D721Med (cell line): ENCODE measurements at places on chromosomes 5 and 9.

DNA sequence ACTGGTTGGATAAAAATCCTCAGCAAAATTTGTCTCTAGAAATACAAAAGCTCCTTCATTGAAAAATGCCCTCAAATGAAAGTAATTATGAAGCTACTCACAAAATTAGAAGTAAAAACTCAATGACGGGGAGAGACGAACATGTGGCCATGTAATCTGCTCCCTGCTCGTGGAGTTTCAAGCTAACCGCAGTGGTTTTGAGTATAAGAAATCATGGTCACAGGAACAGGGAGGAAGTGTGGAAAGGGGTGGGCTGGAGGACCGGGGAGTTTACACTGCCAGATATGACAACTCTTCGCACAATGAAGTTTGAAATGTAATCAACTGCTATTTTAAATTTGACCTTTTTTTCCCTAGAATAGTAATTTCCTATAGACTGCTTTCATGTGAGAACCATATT is 765.4 kb upstream of the DMAC1 start:
- DNase-seq: no peak

- no peak for DNase-seq
Measured at GRCh38 chr9:77556396-77556795, 91.7 kb downstream of the GNA14 start.

GRCh38 chr5:177529247-177530203 is 12.8 kb upstream of the DDX41 start:
- no peak for DNase-seq

DNA sequence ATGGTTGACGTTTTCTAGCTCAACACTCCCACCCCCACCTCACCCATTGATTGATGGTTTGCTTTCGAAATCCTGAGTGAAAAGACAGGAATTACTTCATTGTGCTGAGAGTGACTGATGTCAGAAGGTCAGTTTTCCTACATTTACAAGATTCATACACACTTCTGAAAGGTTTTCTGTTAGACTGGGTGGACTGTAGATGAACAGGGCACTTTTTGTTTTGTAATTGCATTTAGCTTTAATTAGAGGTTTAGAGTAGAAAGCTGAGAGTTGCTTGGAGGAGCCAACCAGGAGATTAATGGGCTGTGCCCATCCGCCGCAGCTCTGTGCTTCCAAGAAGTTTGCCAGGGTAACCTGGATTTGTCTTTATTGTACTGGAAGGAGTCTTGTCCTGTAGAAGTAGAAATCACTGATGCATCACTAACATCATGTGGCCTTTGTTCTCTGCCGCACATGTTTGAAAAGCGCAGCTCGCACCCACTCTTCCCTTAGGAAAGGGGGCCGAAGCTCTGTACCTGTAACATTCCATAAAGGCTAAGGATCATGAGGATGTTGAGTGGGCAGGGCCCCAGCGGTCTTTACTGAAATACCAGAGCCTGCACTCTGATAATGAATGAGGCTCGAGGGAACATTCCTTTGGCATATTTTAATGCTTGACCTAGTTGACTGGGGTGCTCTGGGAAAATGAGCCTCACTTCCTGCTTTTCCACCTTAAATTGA is 267.6 kb upstream of the DMRT1 start:
- DNase-seq: no peak

DNA sequence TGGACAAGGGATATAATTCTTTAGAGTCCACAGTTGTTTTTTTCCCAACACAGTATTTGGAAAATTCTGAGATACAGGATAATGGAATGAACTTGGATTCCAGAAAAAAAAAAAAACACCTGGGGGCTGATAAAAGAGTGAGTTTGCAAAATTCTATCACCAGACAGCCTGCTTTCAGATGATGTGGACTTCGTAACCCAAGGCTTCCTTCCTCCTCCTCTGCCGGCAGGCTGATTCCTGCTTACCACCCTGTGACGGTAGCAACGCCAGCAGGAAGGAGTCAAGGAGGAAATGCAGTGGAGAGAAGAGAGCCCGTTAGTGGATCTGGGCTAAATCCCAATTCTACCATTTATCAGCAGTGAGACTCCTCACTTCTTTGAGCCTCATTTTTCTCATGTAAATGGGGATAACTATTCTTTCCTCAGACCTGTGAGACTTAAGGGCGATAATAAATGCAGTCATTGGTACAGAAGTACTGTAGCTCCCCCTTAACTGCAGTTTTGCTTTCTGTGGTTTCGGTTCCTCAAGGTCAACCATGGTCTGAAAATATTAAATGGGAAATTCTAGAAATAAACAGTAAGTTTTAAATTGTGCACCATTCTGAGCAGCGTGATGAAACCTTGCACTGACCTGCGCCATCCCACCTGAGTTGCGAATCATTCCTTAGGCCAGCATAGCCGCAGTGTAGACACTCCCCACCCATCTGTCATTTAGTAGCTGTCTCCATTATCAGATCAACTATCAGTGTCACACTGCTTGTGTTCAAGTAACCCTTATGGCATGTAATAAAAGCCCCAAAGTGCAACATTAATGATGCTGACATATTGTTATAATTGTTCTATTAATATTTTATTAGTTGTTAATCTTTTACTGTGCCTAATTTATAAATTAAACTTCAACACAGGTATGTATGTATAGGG is 71.4 kb downstream of the DCP2 start:
- no peak for DNase-seq

DNA sequence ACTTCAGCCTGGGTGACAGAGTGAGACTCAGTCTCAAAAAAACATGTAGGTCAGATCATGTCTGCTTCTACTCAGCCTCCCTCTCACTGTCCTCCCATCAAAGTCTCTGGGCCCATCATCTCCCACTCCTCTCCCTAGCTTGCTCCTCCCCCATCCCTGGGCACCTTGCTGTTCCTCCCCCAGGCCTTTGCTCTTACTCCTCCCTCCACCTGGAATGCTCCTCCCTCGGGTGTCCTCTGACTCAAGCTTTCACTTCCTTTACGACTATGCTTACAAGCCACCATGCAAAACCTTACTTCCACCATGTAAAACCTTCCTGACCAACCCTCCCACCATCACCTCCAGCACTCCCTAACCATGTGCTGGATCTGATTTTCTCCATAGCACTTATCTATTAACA is 51.5 kb downstream of the MTMR12 start:
- DNase-seq: no peak

- no peak for DNase-seq
Measured at GRCh38 chr9:38085308-38085707, 16.3 kb upstream of the SHB start.

- DNase-seq: no peak
Measured at GRCh38 chr5:178423901-178424809, 166.0 kb downstream of the COL23A1 start.

- DNase-seq: no peak
Measured at GRCh38 chr5:178839319-178839704, 20.4 kb upstream of the ZNF354B start.

DNA sequence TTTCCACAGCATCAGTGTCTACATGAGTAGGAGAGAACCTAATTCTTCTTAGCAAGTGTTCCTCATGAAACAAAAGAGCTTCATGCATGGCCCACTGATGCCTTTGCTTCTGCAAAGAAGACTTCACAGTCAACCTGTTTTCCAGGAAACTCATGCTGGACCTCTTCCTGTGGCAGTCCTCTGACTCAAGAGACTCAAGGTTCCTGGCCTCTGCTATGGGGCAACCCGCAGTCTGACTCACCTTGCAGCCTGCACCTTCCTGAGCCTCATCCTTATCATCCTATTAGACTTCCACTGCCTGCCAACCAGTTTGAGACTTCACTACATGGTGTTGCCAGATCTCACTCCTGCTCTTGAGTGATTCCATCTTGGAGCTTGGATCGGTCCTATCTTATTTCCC is 17.6 kb upstream of the AGGF1 start:
- DNase-seq: no peak

DNA sequence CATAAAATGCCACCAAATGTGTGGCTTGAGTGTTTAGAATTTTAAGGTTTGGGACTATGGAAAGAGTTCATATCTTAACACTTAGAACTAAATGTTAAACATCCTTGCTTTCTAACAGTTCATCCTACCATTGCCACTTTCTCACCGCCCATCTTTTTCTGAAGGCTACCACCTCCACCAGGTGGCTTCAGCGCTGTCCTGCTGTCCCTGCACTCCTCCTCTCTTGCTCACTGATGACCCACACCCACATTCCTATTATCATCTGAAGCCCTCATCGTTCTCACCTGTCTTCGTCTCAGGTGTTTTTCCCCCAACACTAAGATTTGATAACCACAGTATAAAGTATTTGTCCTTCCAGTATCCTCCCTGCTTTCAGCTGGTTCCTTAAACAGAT is 7.4 kb downstream of the MEGF10 start:
- no peak for DNase-seq

GRCh38 chr5:10724781-10725507 is 36.1 kb downstream of the DAP start:
- DNase-seq: no peak

DNA sequence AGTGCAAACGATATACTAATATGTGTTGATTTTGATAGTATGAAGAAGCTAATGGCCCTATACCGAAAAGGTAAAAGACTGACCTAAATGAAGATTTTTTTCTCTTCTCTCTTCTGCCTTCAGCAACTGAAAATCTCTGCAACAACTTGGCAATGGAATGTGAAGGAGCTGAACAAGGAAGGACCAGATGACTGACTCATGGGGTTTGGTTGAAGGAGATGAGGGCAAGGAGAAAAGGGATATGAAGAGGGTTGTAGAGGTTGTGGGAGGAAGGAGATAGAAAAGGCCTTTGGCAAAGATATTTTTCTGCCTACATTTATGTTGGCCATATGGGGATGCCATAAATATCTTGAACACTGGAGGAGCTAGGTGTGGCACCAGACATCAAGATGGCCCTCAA is 129.7 kb upstream of the CHD1 start:
- DNase-seq: no peak

DNA sequence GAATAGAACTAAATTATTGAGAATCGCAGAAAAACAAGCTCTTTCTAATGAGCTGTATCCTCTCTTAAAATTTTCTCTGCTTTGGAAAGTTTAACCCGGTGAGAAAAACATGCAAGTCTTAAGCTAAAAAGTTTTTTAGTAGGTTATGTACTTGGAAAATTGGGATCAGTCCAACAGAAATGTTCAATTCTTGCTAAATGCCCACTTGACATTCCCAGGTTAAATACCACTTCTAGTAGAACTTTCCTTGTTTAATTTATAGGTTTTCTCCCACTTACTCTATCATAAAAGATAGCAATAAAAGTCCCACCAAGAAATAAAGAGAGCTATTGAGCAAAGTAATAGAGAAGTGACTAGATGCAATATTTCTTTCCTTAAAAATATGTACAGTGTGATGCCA is 157.1 kb downstream of the CCDC192 start:
- DNase-seq: no peak

DNA sequence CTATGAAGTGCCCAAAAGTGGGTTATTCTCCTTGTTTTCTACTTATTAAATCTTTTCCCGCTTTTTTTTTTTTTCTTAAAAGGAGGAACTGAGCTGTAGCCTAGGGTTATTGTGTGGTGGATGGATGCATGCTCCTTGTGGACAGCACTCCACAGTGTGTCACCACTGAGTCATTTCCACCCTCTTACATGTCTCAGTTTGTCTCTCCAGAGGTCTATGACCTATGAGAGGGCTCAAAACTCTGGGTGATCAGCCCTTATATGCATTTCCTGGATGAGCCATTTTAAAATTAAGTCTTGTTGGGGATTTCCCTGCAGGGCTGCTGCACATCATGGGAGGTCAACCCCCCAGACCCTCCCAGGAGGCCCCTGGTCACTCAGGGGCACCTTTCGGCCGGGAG is 102.2 kb upstream of the MOCS2 start:
- no peak for DNase-seq

DNA sequence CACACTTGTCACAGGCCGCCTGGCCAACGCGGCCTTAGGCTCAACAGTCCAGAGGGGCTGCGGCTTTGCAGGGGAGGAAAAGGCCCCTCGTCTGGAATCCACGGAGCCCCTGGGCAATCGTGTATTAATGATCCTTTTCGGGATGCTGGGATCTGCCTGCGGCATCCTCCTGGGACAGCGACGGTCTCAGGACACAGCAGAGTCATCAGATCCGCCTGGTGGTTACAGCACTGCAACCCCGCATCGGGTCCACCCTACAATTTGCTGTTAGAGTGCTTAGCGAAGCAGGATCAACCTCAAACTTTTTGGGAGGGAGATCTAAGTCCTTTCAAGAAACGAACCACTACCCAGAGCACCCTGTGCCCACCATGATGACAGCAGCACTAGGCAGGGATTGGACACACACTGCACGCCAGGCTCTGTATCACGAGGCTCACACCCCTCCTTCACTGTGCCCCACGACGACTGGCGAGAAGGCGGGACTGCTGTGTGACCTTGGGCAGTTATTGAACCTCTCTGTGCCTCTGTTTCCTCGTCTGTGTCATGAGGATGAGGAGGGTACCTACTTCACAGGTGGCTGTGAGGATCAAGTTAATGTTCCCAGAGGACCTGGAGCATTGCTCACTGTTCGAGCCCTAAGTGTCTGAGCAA is 100.4 kb upstream of the COL5A1 start:
- DNase-seq: no peak

DNA sequence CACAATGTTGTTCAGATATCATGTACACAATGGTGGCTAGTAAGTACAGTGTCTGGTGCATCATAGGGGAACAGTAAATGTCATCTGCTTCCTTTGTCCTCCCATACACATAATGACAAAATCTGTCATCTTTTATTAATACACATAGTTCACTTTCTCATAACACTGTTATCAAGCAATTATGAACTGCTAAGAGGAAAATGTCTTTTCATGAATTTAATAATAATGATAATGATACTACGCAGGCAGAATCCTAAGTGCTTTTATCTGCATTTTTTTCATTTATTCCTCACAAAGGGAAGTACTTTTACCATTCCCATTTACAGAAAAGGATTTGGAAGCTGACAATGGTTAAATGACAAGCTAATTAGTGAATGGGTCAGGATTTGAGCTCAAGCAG is 35.7 kb downstream of the DPYSL3 start:
- no peak for DNase-seq

- DNase-seq: no peak
Measured at GRCh38 chr5:132825834-132826391, 4.5 kb downstream of the SHROOM1 start.
